Activated CD4-positive, alpha-beta T cell treated with anti-CD3 and anti-CD28 coated beads, Interleukin-2, amount 50 U/mL, for 24 hours (primary cell): ENCODE measurements at places on chromosomes 3 and 15.

- DNase-seq: no peak
These were observed 32.9 kb downstream of the DAPK2 start for GRCh38 chr15:64013179-64014062.

- no peak for DNase-seq
These were observed 124.8 kb downstream of the BCHE start for GRCh38 chr3:165712382-165712781.

DNA sequence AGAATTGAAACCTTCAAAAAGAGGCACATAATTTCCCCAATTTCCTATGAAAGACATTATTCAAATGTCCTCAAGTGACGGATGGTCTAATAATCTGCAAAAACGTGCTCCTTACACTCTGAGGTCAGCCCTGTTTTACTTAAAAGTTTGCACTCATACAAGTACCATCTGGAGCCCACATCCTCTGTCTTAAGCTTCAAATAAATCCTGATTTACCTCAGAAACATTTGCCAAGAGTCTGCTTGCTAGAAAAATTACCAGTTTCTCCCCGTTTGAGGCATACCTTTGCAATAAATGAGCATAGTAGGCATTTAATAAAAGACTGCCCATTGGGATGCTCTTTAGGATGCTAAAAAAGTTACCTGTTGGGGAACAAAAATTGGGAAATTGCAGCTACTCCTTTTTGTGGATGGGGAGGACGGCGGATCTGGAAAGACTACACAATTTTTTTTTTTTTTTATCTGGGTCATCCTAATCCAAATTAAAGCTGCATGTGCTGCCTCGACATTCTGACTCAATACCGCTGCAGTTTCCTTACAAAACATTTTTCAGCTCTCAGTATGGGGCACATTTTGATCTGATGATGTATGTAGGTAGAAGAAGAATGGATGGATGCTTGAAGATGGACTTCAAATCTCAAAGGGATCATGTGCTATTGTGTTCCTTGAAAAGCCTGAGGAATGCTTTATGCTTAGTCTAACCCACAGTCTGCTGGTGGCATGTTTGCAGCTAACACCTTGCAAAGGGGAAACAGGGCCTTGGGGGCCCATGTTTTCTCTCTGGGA is 233.7 kb upstream of the ADAMTS9 start:
- DNase-seq: no peak

- no peak for DNase-seq
These were observed 74.9 kb downstream of the ADCY5 start for GRCh38 chr3:123374016-123374415.

GRCh38 chr3:115947325-115947724 is 324.0 kb downstream of the GAP43 start:
- no peak for DNase-seq

DNA sequence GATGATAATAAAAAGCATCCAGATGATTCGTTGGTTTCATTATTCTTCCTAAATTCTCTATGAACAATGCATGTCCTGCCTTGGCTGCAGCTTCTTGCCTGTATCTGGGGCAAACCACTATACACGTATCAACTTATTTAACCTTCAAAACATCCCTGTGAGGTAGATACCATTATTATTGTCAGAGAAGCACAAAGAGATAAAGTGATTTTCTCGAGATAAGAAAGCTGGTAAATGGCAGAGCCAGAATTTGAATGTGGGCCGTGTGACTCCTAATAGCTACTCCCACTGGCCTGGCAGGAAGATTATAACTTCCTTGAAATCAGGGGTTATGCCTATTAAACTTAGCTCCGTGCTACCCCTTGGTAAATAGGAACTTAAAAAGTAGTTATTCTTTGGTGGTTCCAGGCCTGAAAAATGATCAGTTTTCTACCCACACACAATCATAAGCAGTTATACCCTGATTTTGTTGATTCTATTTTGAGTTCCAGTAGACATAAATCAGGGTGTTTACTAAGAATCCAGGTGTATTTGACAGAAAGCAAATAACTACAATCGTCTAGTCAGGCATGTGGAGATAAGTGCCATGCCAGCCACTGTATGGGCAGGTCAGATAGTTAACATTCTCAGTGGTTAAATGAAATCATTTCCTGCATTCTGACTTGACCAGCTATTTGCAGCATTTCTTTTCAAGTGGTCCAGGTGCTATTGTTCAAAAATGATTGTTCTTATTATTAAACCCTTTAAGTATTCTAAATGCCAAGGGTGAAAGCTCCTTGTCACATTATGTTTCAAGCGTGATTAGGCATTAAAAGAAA is 99.2 kb upstream of the LRRN1 start:
- DNase-seq: no peak

GRCh38 chr3:126393563-126393962 is 1.1 kb upstream of the CFAP100 start:
- DNase-seq: no peak

DNA sequence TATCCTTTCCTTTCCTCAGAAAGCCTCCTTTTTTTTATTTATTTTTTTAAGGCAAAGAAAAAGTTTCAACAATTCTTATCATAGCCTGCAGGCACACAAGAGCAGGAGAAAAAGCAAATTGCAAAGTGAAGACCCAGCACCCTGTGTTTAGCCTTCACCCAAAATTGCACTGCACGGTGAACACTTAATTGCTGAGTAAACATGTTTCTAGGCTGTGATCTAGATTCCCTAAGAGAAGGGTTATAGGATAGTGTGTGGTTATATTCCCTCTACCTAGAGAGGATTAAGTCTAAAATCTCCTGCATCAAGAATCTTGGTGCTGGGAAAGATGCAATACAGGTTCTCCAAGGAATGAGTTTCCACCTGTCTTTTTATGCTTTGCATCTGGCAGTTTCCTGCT is 70.2 kb upstream of the BFSP2 start:
- no peak for DNase-seq

GRCh38 chr15:52405856-52406255 is 110.3 kb upstream of the MYO5C start:
- no peak for DNase-seq

DNA sequence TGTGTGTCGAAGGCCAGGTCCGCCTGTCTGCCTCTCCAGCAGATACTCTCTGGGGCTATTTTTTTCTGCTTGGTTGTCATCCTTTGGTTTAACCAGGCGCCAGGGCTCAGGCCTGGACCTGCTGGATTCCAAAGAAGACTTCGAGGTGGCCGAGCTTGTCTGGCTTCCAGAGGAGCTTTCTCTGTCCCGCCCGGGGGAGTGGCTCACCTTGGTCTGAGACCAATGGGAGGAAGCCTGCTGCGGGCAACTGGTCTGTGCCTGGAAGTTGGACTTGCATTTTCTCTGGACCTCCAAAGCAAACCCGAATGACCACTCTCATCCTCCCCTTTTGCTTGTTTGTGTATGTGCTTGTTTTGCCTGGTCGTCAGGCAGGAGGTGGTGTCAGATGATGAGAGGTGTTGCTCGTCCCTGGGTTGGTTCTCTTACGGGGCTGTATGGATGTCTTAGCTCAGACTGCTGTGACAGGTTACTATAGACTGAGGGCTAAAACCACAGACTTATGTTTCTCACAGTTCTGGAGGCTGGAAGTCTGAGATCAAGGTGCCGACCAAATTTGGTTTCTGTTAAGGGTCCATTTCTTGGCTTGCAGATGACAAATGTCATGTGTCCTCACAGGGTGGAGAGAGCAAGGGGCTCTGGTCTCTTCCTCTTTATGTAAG is 19.3 kb downstream of the IGF1R start:
- DNase-seq: no peak

DNA sequence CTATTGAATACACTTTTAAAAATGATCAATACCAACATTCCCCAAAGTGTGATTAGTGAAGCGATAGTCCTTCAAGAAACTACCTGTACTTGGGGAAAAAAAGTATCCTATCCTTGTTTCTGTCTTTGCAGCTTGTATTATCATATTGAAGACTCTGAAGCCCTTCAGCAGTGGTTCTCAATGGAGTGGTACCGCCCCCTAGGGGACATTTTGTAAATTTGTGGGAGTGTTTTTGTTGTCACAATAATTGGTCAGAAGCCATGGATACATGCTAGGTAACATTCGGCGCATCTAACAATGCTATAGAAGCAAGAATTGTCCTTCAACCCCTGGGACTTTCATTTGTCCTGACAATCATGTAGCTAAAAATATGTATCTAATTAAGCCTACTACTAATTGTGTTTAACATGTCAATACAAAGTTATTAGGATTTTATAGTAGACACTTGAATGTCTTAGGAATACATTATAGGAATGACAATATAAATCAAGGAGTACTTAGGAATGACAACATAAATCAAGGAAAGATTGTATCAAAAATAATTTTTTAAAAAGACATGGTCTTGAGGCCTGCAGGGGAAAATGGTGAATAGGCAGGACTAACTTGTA is 53.7 kb downstream of the NMD3 start:
- peak; percentile 25 for DNase-seq

GRCh38 chr3:140207541-140207940 is 272.6 kb downstream of the CLSTN2 start:
- DNase-seq: no peak

- no peak for DNase-seq
These were observed 58.7 kb upstream of the ACAN start for GRCh38 chr15:88744548-88745020.

- no peak for DNase-seq
These were observed 51.0 kb downstream of the CCDC54 start for GRCh38 chr3:107428051-107428858.

DNA sequence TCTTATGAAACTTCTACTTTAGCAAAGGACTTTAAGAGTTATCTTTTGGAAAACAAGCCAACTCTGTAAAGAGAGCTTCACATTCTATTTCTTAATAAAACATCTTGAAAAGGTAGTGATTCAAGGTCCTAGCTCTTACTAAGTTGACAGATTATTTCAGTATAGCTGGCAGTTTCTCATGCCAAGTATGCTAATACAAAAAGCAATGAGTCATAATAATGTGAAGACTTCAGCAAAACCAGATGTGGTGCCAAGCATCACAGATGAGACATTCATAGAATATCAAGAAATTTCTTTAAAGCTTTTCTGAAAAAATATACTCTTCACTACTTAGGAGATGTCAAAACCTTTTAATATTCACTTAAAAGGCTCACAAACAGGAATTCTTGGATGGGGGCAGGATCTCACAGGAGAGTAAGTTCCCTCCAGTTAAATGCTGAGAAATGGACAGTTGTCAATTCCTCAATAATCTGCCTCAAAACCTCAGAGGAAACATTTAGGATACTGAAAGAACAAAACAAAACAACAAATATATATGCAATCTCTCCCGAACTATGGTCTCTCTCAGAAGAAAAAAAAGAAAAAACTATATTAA is 45.6 kb downstream of the DCBLD2 start:
- DNase-seq: no peak

GRCh38 chr15:92808598-92809063 is 91.5 kb upstream of the CHD2 start:
- DNase-seq: no peak

DNA sequence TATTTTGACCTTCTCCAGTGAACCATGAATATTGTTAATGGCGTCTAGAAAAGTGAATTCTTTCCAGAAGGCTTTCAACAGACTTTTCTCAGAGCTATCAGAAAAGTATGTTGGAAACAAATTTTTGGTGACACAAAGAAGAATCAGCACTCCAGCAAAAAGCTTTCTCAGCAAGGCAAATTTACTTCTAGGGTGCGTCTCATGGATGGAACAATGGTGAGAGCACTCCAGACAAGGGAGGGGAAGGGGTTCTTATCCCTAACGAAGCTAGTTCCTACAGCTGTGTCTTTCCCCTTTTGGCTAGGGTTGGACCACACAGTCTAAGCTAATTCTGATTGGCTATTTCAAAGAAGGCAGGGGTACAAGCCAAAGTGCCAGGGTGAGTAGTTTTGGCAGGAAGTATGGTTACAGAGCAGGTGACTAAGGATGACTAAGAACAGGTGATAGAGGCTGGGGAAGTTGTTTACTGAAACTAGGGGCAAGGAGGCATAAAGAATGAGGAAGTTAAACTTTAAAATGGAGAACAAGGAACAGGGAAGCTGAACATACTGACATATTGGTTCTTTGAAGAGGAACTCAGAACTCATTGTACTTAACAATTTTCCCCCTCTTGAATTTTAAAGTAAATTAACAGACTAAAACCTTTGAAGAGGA is 959.8 kb downstream of the NAALADL2 start:
- no peak for DNase-seq

DNA sequence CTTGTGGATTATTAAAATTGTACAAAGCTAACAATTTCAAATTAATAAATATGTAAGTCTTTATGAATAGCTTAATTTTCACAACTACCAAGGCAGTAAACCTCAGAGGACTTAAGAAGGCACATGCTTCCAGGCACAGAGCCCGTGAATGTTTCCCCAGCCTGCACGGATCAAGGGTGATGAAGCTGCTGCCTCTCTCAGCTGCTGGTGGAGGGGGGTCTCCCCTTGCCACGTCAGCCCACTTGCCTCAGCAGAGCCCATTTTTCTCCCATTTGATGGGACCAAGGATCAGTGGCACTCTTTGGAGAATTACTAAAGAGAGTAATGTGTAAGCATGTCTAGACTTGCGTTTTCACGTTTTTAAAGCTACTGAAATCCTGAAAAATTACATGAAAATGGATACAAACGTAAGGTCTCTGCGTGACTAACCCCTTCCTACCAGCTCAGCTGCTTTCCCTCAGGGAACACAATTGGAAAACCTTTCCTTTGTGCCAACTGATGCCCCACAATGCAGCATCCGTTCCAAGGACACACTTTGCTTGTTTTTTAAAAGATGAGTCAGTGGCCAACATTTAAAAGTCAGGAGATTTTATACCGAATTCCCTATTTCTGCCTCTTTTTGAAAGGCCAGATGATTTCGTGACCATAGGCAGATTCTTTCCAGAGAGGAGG is 494.1 kb downstream of the GABRG3 start:
- no peak for DNase-seq

- no peak for DNase-seq
These were observed 3.2 kb upstream of the TBC1D23 start for GRCh38 chr3:100257586-100257985.

DNA sequence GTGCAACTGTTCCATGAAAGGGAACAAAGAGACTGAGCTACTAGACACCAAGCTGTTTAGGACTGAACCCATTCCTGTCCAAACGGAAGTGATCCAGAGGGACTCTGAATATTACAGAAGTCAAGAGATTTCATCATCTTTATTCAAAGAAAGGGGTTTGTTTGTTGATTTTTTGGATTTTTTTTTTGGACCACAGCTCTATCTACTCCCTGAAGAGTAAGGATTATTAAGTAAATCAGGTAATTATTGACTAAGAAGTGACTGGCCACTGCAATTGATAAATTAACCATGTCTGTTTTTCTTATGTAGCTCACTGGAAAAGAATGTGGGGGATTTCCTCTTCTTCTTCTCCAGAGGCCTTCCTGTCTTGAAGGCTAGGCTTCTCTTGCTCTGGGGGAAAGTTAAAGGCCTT is 146.6 kb upstream of the TPM1 start:
- DNase-seq: no peak

- no peak for DNase-seq
These were observed 95.2 kb downstream of the CHSY1 start for GRCh38 chr15:101156509-101157159.

DNA sequence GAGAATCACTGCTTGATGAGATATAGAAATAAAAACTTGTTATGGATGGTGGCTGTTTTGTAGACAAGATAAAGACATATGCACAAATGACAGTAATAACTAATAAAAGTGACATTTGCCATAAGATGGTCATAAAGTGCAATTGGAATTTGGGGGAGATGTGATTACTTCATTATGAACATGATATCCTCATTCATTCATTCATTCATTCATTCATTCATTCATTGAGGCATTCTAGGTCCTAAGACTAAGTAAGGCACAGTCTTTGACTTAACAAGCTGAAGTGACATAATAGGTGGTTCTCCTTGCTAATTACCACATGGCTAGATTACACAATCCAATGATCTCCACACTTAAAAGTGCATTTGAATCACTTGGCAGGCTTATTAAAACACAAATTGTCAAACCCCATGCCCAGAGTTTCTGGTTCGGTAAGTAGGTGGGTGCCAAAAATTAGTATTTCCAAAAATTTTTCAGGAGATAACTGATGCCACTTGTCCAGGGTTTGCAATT is 18.9 kb downstream of the RAP2B start:
- DNase-seq: no peak
